ENCODE measurements at places on chromosomes 5 and 9.

- DNase-seq, result no peak
These were observed 90.9 kb upstream of the BOD1 start for GRCh38 chr5:173707392-173707791.

DNA sequence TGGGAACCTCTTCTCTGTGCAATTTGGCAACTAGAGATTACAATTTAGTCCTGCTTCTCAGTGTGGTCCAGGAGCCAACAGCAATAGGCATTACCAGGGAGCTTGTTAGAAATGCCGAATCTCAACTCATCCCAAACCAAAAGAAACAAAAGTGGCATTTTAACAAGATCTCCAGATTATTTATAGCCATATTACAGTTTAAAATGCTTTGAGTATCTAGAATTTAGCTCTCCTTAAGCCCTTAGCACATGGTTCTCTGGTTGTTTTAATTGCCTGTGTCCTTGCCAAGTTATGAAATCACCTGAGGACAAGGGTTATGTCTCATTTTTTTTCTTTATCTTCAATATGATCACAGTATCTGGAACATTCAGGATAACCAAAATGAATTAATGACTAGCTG, 51.6 kb upstream of the TAS2R1 start:
- DNase-seq, result no peak

DNA sequence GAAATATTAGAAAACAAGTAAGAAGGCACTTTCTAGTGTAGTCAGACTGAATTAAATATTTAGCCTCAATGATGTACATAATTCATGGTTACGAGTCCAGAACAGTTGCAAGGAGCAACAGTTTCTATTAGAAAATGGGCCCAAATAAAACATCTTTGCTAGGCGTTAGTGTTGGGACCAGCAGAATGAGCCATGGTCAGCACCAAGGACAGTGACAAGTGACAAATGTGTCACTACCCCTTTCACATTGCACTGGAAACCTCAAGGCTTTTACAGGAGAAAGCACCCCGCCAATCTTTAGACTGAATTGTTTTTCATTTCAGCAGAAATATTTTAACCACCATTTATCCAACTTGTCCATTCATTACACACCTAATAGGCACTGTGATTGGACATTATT, 301.3 kb upstream of the ADCY2 start:
- no peak for DNase-seq

- peak; percentile 71 for DNase-seq
These were observed at the start of gene NKD2 for GRCh38 chr5:1008451-1009358. TSS of gene NKD2 (plus strand) at chr5:1008802. CDS start at chr5:1009058, 256 bp downstream.

DNA sequence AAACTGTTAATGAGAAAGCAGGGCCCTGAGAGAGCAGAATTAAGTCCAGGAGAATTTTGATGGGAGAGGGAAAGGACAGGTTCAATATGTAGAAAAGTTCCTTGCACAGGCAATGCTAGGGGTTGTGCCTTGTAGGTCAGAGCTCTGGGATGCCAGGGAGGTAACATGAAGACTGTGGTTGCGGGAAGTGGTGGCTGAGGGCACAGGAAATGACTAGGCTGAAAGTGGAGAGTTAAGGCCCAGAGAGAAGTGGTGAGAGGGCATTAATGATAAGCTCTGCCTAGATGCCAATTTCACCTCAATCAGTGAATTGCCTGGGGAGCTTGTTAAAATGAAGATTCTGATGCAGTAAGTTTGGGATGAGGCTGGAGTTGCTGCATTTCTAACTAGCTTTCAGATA, 31.5 kb upstream of the PPP3R2 start:
- no peak for DNase-seq

GRCh38 chr5:72799721-72800120, 16.7 kb upstream of the TNPO1 start:
- DNase-seq, result no peak

- DNase-seq, result no peak
These were observed 23.4 kb downstream of the SPAAR start for GRCh38 chr9:35932735-35933134.

DNA sequence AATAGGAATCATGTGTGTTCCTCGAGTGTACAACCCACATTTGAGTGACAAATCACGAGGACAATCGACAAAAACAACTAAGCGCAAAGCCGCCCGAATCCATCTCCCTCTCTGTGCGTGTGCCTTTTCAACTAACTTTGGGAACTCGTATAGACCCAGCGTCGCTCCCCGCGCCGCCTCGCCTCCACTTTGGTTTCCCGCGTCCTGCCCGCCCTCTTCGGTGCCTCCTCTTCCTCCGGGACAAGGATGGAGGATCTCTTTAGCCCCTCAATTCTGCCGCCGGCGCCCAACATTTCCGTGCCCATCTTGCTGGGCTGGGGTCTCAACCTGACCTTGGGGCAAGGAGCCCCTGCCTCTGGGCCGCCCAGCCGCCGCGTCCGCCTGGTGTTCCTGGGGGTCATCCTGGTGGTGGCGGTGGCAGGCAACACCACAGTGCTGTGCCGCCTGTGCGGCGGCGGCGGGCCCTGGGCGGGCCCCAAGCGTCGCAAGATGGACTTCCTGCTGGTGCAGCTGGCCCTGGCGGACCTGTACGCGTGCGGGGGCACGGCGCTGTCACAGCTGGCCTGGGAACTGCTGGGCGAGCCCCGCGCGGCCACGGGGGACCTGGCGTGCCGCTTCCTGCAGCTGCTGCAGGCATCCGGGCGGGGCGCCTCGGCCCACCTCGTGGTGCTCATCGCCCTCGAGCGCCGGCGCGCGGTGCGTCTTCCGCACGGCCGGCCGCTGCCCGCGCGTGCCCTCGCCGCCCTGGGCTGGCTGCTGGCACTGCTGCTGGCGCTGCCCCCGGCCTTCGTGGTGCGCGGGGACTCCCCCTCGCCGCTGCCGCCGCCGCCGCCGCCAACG, at the start of gene GPR150:
GPR150 (plus strand) TSS at position 58 of the 840 bp plus-strand sequence; CDS start at position 247, 189 bp downstream.
- peak; percentile 71 for DNase-seq

- no peak for DNase-seq
These were observed 58.1 kb downstream of the STARD4 start for GRCh38 chr5:111454198-111454622.

- DNase-seq, result no peak
These were observed 12.3 kb downstream of the IFNA21 start for GRCh38 chr9:21154018-21154608.

GRCh38 chr5:9833871-9834270, 203.7 kb upstream of the TAS2R1 start:
- DNase-seq, result no peak

DNA sequence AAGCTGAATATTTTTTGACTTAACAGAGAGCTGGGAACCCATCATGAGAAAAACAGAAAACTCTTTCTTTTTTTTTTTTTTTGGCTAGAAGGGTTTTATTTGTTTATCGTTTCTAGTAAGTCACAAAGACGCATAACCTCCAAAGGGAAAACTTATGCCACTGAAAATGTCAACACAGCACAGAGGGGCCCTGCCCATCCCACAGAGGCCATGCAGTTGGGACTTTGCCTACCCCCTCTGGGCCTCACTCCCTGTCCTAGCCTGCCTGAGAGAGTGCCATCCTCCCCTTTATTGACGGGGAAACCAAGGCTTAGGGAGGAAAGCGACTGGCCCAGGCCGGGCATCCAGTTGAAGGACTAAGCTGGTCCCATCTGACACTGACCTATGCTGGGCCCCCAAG, 74.7 kb downstream of the VAV2 start:
- DNase-seq, result no peak

DNA sequence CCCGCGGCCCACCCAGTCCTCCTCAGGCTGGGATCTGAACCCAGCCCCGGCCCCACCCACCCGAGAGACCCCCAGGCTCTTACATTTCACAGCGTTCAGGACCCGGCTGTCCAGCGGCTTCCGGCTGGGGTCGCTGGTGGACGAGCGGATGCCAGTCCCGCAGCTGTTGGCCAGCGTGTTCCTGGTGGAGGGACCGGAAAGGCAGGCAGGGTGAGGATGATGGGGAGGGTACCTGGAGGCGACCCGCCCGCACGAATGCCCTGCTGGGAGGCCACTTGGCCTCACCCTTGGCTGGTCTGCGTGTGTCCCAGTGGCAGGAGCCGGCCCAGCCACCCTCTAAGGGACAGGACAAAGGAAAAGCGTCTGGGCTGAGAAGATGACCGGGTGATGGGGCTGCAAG, 51.9 kb upstream of the UBAC1 start:
- no peak for DNase-seq

GRCh38 chr9:71632776-71633175, 135.5 kb downstream of the CEMIP2 start:
- no peak for DNase-seq

DNA sequence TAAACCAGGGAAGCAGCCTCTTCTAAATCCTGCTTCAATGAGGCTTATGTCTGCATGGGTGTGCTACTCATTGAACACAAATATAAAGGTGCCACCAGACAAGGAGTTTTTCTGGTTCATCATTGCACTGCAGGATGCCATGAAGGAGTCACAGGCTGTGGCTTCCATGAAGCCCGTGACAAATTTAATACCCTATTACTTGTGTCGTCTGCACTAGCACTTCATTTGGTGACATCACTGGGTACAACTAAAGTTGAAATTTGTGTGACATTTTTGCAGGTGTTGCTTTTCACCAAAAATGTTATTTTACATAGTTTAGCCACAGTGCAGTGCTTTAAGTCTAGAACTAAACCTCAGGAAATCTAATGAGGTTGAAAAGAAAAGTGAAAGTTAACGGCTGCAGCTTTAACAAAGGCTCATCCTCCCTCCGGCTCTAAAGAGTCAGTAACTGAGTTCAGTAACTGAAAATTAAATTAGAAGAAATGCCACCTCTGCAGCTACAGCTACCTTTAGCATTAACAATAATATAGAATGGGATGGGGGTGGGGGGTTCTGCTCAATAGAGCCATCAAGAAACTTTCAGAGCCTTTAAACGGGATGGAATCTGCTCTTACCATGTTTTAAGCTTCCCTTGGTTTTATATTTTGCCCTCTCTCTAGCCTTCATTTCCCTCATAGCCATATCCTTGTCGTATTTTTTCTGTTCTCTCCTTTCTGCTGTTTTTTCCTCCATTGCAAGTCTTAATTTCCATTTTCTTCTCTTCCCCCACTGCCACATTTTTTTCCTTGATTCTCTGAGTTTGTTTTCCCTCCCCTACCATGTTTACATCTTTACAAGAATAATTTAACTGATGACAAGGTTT, 233.8 kb upstream of the TMEM161B start:
- DNase-seq, result no peak

- DNase-seq, result peak; percentile 75
These were observed 20.3 kb downstream of the CCDC187 start for GRCh38 chr9:136283291-136284235.

Measured in activated T-cell treated with anti-CD3 and anti-CD28 coated beads, Interleukin-2, amount 50 U/mL, for 1 hour (primary cell).